Mesendoderm (in vitro differentiated cells): ENCODE measurements at places on chromosomes 11 and 22.

DNA sequence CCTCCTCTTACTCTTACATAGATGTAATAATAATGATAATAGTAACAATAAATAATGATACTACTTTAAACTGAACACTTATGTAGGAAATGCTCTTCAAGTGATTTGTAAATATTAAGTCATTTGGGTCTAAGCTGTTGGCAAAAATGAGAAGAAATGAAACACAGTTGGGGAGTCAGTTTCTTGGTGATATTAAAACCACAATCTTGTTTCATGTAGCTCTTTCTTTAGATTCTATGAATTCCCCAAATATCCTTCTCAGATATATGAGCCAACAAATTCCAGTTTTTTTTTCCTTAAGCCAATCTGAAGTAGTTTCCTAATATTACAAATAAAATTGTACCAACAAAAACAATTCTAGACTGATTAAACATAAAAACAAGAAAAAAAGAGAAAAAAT lies 1115.6 kb upstream of the CNTN5 start:
- no peak for DNase-seq

GRCh38 chr11:76436020-76436419 lies 8.8 kb upstream of the EMSY start:
- no peak for DNase-seq

DNA sequence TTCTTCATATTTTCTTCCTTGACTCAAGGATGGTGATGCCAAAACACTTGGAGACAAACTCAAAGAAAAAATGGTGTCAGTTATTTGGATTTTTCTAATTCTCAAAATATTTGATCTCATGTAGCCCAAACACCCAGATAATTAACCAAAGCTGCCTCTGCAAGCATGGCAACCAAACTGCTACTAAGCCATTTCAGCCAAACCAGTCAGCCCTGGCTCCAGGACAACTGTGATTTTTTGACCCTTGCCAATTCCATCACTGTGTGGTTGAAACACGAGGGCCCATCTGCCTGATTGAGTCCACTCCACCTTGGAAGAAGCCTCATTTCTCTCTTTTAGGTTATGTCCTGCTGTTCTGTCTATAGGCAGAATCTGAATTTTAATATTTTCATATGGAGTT lies 277.4 kb downstream of the BLID start:
- DNase-seq, result no peak

DNA sequence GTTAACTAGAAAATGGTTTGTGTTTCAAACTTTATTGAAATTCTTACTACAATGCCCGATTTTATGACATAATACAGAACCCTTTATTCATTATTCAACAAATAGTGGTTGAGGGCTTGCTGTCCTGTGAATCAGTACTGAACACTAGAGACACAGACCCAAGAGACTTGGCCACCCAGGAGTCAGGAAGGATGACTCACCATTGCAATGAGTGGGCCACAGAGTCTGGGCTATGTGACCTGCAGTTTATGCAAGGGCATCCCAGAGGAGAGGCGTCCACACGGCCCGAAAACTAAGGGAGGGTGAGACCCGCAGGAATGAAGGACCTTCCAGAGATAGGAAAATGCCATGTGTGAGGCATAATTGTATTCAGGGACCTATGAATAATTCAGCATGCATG lies 143.8 kb upstream of the DDI1 start:
- peak; percentile 58 for DNase-seq

GRCh38 chr11:100098560-100098959 lies 588.5 kb upstream of the ARHGAP42 start:
- DNase-seq, result no peak

GRCh38 chr11:16167706-16168487 lies 188.4 kb downstream of the SOX6 start:
- DNase-seq, result no peak

GRCh38 chr22:44086271-44087088 lies 62.4 kb downstream of the PARVB start:
- DNase-seq, result no peak

GRCh38 chr11:65900125-65900898 lies at the start of gene FOSL1:
Gene FOSL1 (minus strand): TSS chr11:65900388. CDS start chr11:65900339, 49 bp downstream.
- peak; percentile 94 for DNase-seq

GRCh38 chr22:19176732-19177131 lies 1.8 kb downstream of the SLC25A1 start:
- no peak for DNase-seq

DNA sequence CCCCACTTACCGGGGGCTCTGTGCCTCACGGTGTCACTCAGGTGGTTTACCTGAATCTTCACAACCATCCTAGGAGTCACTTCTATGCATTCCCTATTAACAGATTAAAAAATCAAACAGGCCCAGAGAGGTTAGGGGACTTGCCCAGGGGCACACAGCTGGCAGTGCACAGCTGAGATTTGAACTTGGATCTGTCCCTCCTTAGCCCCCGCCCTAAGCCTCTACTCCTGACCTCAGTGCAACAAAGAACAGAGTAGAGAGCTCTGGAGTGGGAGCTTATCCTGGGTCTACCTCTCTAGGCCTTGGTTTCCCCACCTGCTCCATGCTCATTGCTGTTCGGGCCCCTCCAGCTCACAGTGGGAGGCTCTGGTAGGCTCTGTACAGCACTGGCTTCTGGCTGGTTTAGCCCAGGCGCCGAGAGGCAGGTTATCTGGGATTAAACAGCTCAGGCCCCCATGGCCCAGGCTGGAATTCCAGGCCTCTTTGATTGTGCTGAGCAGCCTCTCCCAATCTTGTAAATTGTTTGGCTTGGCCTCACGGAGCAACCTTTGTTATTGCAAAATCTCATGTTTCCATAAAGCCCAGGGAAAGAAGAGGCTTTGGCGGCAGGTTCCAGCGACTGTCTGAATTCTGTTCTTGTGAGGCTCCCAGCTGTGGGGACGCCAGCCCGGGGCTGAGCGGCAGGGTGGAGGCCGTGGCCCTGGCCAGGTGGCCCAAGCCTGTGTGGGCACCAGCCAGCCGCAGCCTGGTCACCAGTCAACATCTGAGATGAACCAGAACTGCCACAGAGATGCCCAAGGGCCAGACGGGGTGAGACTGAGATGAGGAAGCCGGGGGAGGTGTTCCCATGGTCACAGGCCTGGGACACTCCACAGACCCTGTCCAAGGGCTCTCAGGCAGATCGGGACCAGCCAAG lies 28.9 kb upstream of the SHISAL1 start:
- DNase-seq, result peak; percentile 31

GRCh38 chr11:61341706-61342105 lies 8.7 kb downstream of the TKFC start:
- DNase-seq, result no peak

- DNase-seq, result no peak
Measured at GRCh38 chr11:67434395-67434881, 3.0 kb downstream of the PTPRCAP start.

DNA sequence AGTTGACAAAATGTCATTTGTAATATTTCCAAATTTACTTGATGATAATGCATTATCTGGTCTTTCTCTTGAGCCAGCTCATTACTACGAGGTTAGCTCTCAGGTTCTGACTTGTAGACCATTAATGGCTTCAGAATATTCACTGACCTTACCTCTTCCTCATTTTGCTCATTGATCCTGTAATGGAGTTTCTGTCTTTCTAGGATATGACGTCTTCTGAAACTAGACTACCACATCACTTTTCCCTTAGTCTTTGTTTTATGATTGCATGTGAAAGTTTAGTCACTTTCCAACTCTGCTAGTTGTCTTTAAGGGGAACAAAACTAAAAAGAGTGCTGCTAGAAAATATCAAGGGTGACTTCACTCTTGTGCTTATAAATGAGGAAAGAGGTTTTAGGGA lies 697.6 kb downstream of the JRKL start:
- DNase-seq, result no peak
